ENCODE measurements at places on chromosomes 11 and 22.
A peak's percentile ranks its signal among the peaks of the same experiment; 100 is the strongest.

DNA sequence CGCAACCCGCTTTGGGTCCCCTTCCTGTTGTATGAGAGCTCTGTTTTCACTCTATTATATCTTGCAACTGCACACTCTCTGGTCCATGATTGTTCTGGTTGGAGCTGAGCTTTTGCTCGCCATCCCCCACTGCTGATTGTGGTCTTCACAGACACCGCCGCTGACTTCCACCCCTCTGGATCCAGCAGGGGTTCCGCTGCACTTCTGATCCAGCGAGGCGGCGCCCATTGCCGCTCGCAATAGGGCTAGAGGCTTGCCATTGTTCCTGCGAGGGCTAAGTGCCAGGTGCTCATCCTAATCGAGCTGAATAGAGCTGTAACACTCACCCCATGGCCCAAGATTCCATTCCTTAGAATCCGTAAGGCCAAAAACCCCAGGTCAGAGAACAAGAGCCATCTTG lies 1905.8 kb upstream of the RAG2 start:
- no peak for DNase-seq

DNA sequence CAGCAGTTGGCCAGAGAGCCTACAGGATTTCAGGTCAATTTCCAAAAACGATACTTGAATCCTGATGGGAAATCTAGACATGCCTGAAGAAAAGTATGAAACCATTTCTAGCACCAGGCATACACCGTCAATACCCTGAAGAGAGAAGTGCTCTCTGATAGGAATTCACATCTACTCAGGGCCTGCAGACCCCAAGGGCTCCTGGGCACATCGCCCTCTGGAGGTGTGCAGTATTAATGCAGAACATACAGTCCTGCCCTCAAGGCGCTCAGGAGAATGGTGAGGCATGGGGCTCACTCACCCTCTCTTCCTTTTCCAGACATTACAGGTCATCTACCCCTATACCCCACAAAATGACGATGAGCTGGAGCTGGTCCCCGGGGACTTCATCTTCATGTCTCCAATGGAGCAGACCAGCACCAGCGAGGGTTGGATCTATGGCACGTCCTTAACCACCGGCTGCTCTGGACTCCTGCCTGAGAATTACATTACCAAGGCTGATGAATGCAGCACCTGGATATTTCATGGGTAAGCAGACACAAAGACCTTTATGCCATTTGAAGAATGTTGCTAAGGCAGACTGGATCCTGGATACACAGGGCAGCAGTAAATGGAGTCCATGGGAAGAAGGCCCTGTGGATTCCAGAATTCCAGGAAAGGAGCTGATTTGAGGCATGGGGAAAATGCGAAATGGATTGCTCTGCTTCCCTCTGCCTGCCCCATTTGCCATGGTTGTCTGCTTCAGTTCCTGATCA lies 49.3 kb upstream of the CRTAM start:
- no peak for DNase-seq

DNA sequence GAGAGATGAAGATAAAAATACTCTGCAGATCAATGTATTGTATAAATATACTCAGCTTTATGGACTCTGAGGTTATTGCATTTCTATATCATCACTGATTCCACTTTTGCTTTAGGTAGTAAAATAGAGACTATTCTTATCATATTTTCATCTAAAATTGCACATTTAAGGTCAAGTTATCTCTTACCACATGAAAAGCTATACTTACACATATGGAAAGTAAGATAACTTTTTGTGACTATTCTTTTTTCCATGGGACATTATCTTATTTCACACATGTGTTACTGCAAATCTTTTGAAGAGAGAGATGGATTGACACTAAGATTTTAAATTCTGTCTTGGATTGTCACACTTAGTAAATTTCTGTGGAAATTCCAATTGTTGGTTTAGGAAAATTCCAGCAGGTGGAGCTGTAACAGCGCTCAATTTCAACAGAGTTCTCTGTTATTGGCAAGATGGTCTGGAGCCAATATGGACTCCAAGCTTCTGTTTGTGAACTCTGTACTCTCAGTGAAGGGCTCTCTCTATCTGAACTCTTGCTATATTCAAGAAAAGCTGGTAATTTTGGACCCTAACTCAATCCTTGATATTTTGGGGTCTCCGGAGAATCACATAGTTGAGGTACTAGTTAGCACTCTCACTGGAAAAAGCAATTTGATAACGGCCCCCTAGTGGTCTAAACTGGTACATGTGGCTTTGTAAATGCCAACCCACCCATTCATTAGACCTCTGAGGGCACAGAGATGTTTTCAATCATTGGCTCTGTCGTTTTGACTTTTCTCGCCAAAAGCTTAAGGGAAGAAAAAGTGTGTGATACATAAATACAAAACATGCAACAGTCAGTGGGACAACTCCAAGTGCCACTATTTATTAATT lies 429.7 kb downstream of the ETS1 start:
- peak; percentile 89 for DNase-seq

DNA sequence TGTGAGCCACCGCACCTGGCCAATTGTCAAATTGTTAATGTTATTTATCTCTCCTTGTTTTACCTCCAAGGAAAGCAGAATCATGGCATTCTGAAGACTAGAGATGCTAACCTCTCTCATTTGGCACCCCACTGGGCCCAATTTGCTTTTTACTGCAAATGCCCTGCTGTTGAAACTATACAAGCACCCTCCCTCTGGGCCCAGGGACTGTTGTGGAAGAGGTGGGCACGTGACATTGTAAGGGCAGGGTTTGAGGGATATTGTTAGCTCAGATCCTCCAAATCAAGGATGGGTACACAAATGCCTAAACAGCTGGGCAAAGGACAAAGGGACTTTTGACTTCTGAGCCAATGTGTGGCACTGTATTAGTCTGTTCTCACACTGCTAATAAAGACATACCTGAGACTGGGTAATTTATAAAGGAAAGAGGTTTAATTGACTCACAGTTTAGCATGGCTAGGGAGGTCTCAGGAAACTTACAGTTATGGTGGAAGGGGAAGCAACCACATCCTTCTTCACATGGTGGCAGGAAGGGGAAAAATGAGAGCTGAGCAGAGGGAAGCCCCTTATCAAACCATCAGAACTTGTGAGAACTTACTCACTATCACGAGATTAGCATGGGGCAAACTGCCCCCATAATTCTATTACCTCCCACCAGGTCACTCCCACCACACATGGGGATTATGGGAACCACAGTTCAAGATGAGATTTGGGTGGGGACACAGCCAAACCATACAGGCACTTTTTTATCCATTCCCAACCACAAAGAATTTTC lies 6.5 kb upstream of the ALDH3B2 start:
- no peak for DNase-seq

DNA sequence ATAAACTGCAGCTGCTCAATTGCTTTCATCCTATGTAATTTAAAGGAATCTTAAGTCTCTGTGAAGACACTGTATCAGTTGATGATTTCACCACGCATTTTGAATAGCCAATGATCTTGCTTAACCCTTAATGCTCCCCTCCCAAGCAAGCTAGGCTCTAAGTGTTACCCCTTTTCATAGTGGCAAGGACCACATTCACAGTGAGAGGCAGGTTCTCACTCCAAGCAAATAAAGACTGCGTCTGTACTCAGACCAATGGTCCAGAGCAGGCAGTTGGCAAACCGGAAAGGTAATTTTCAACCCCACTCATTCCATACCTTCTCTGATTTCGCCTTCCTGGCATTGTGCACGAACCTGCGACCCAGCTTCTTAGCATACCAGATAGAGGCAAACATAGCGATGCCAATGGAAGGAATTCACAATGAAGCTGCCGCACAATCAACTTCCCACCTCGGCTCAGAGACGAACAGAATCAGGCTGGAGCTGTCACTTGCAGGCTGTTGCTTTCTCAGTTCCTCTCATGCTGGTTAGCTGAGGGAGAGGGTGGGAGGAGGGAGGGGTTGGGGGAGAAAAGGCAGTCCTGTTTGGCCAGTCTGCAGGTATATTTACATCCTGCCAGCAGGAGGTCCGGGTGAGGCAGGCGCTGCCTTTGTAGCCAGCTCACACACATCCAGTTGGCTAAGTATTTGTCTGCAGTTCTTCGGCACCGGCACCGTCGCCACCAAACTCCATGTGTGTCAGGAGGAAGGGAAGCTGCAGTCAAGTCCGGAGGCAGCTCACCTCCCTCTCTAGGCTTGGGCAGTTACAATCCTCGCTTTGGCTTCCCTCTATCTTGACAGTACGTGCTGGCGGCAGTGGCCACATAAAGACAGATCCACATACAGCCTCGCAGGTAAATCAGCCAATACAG lies 1151.2 kb upstream of the CCDC90B start:
- no peak for DNase-seq

DNA sequence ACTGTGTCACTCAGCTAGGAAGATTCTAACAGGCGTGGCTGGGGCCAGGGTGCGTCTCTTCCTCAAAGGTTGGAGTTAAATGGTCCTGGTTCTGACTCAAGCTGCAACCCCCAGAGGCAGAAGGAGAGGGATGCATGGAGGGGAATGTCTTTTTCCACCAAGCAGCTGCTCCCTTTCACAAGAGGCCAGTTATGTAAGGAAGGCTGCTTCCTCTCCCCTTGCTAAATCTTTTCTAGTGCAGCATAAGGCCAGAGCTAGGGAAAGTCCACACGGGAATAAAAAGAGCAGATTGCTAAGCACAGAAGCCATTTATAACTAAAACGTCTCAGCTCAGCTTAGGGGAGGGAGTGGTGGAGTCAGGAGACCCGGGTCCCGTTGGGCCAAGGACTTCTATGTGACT lies 10.0 kb downstream of the PVALB start:
- DNase-seq = peak; percentile 20

- peak; percentile 80 for DNase-seq
Observed at GRCh38 chr22:50146439-50147238, 23.9 kb upstream of the PANX2 start.

DNA sequence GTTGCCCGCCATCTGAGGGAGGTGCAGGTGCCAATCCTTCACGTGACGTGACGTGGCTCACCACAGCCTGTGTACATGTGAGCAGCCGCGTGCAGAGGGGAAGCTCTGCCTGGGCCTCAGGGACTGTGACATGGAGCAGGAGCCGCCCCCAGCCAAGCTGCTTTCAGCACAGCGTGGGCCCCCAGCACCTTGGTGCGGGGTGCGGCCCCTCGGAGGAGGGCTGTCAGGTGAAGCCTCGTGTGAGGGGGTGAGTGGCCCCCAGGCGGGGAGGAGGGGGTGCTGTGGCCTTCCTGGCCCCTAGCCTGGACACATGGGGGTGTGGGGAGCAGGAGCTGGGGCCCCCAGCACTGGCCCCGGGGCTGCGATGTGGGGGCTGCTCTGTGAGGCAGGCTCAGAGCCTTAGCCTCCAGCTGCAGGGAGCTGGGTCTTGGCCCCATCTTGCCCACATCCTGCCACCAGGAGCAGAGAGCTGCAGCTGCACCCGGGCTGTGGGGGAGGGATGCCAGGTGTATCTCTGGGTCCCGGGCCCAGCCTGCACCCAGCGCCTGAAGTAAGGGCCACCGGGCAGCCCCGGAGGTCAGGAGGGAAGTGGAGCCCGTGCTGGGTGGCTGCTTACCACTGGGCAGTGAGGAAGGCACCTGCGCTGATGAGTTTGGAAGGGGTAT lies at the start of gene ADORA2A:
Gene ADORA2A, plus strand, starts transcription at position 100 of the 665 bp plus-strand sequence. CDS start 5,806 bp downstream, outside the sequence.
- DNase-seq = no peak

DNA sequence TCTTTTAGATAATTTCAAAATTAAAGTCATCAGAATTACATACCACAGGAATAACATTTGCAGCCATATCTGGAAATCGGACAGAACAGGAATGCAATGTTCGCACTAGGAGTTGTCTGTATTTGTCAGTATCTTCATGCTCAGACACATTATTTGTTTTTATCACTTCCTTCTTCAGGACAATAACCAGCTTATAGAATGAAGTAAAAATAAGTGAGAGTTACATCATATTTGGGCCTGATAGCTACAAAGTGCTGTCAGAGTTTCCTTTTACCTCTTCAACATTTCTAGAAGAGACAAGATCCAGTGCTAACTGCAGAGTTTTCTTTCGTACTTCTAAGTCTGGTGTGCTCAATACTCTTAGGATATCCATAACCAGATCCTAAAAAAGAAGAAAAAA lies 18.9 kb downstream of the COPB1 start:
- DNase-seq = peak; percentile 13

- no peak for DNase-seq
Observed at GRCh38 chr11:112465433-112466024, 204.9 kb upstream of the PLET1 start.

- DNase-seq = no peak
Observed at GRCh38 chr11:66017321-66017720, 5.5 kb downstream of the CST6 start.

GRCh38 chr11:71364176-71364671 lies 84.0 kb downstream of the DHCR7 start:
- no peak for DNase-seq

GRCh38 chr11:74646215-74646614 lies 53.8 kb downstream of the POLD3 start:
- DNase-seq = no peak

DNA sequence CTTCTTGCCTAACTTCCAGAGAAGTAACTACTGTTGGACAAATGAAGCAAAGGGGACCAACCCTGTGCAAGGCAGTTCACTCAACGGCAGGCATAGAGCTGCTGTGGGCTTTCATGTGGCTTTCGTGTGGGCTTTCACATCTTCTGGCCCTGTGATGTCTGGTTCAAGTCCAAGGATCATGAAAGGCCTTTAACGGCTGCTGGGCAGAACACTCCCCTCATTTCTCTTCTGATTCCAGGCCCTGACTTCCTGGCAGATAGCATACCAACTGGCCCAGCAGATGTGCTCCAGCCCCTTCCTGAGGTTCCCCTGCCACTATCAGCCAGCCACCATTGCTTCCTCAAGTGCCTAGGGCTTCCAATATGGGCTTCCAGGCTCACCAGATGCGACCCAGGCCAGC lies 28.7 kb upstream of the CTR9 start:
- DNase-seq = no peak

- no peak for DNase-seq
Observed at GRCh38 chr11:87425391-87425790, 387.7 kb downstream of the TMEM135 start.

DNA sequence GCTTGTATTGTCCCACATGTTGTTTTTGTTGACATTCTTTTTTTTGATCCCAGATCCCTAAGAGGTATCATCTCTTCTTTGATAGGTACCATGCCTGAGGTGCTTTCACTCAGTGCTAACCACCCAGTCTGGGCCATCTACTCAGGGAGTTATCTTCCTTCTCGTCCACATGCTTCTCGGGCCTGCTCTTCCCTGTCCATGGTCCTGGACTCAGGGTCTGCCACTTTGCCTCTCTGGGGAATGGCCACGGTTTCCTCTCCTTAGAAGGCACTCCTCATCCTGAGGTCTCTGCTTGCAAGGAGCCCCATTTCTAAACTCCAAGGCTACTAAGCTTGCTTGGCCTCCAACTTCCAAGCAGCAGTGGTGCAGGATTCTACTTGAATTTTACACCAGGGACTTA lies 227.0 kb upstream of the NCAM1 start:
- DNase-seq = peak; percentile 56

DNA sequence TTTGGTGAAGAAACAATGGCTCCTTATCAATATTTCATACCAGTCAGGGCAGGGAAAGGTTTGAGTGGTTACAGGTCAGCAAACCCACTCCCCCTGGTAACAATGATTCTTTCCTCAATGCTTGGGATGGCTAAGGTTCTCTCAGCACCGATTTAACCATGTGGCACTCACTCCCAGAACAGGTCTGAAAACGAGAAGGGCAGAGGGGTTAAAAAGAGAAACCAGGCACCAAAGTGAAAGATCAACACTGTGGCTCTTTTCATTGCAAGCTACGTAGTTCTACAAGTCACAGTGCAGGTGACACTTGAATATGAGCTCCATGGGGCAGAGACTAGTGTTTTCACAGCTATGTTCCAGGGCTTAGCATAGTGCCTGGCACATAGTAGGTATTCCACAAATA lies 132.4 kb downstream of the PLEKHA7 start:
- DNase-seq = no peak

GRCh38 chr11:86918973-86919372 lies 36.2 kb downstream of the FZD4 start:
- DNase-seq = peak; percentile 34
